NCI-H510A (cell line): ENCODE measurements at places on chromosomes 7 and 10.

DNA sequence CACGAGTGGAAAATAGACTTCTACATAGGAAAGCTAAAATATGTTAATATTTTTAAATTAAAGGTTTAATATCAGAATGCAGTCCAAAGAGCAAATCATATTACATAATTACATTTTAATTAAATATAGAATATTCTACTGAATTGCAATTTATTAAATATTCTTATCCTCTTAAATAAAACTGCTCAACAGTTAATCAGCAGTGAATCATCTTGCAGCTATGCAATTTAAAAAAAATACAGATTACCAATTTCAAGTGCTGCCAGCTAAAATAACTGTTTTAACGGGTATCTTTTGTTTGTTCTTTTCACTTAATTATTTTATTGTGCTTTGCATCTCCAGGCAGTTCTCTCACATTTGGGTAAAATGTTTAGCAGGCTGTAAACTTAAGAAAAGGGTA is 82.2 kb downstream of the ZNRF2 start:
- no peak for DNase-seq

DNA sequence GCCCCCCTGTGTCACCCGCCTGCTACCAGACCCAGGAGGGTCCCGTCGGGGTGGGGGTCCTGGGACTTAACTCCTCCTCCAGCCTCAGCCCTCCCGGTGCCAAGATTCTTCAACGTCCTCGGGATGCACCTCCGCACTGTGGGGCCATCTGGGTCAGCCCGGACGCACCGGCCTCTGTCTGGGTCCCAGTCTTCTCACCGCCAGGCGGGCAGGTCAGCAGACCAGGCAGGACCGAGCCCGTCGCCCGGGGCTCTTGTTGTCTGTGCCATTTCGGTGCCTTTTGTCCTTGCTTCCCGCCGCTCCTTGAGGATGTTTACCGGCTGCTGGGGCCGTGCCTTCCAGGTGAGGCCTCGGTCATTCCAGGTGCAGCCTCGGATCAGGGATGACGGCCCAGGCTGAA is 32.1 kb upstream of the PSMG3 start:
- DNase-seq = no peak

DNA sequence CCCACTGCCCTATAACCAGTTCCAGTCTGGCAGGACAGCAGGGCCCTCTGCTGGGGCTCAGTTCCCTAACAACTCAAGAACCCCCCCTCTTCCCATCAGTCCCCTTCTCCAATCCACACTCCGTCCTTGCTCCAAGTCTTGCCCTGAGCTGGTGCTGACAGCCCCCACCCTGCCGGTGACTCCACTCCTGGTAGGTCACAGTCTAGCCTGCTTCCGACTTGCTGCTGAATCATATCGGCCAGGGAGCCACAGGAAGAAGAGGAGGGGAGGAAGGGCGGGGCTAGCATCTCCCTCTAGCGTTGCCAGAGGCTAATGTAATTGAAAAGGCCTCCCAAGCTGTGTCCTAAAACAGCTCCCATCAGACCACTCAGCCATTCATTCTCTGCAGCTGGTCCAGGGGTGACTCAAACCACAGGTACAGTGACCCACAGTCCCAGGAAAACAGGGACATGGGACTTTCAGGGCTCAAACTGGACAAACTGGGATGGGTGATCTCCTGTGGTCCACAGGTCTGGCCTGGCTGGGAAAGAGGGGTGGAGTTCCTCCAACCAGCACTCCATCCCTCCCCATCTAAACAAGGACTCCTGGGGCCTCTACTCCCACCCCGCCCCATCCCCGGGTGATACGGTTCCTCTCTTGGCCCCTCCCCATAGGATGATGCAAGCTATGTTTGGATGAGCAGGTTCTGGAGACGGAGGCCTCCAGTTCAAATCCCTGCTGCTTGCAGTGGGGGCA is 158.8 kb downstream of the SH3PXD2A start:
- peak; percentile 52 for DNase-seq

GRCh38 chr10:70772627-70773026 is 12.6 kb downstream of the TBATA start:
- no peak for DNase-seq

GRCh38 chr7:141362580-141363435 is 188.4 kb upstream of the AGK start:
- DNase-seq = no peak

- DNase-seq = no peak
Observed at GRCh38 chr7:11332865-11333228, 359.2 kb downstream of the PHF14 start.

- no peak for DNase-seq
Observed at GRCh38 chr10:126301701-126302475, 86.4 kb downstream of the ADAM12 start.

DNA sequence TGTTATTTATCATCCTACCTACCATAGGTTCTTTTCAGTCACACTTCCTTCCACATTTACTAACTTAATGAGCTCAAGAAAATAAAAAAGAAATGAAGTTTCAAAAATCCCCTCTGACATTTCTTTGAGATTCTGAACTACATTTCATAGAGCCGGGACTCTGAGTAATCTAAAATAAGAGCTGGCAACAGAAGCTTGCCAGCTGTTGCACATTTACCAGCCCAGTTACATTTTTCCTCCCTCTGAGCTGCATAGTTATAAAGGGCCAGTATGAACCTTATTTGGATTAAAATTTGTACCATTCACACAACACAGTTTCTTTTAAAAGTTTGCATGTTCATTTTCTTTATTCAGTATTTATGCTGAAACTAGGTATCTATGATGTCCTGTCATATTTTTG is 119.5 kb upstream of the CAV2 start:
- no peak for DNase-seq

DNA sequence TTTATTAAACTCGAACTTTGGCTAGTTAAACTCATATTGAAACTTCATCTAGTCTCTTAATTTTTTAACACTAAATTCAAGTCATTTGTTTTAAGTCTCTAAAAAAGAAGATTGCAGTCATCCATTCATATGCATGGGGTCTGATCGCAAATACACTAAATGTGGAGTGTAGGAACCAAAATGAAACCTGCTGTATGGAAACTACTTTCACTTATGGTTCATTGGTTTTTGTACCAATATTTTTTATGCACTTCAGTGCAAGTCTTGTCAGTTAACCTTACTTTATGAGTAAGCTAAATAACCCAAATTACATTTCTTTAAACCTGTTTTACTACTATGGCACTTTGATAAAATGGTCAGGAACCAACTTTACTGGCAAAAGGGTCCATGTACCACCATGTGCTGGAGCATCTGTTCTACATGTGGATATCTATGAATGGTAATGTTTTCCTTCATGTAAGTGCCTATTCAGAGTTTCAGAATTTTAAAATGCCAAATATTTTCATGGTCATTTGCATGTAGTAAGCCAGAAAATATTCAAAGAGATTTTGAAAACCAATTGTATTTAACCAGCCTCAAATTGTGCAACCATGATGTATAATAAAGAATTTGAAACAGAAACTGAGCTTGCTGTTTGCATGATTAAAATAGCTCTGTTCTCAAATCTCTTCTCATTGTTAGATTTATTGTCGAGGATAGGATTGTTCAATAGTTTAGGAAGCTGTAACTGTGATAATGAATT is 7.6 kb upstream of the SUPV3L1 start:
- DNase-seq = no peak

GRCh38 chr10:128147064-128147463 is 20.8 kb upstream of the MKI67 start:
- DNase-seq = no peak

- no peak for DNase-seq
Observed at GRCh38 chr10:4685904-4686643, 139.9 kb upstream of the AKR1E2 start.

GRCh38 chr7:121510302-121510701 is 114.2 kb upstream of the FAM3C start:
- DNase-seq = no peak

DNA sequence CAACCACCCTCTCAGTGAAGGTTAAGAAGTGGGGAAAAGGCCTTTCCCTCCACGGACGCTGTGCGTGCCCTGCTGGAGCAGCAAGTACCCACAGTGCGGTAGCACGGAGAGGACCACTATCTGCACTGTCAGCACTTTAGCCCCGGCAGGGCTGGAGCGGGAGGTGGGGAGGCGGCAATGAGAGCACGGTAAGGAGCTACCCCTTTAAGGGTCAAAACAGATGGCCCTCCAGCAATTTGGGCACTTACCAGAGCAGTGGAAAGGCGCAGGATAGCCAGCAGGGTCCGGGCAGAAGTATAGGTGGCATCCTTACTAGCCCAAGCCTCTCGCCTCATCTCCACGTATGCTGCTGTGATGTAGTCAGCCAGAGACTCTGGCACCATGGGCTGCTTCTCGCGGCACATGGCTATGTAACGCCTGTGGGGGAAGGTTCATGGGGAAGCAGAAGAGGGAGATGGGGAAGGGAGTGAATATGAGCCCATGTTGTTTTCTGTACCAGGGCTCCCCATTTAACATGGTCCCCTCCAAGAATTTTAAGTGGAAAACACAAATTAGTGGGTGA is 5.2 kb downstream of the COPS6 start:
- DNase-seq = no peak

DNA sequence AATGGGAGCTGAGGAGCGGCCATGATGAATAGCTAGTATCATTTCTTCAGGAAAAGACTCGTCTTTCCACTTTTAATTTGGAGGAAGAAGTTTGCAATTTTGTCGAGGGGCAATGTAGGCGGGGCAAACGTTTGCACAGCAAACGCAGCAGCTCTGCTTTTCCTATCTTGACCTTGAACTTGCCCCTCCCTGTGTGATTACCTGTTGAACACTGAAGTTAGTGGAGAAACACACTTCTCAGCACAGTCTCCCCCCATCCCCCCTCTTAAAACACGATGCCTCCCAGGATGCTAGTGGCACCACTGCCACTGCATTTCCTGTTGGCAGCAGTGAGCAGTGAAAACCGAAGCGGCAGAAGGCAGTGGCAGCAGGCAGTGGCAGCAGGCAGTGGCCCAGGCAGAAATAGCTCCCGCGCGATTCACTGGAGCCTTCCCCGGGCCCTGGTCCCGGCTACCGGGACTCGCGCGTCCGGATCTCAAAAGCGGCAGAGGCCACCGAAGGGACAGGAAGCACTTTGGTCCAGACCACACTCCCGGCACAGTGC is at the start of gene EPDR1:
Gene EPDR1, plus strand, starts transcription at position 336 of the 544 bp plus-strand sequence. CDS start 300 bp downstream, outside the sequence.
- DNase-seq = peak; percentile 51

DNA sequence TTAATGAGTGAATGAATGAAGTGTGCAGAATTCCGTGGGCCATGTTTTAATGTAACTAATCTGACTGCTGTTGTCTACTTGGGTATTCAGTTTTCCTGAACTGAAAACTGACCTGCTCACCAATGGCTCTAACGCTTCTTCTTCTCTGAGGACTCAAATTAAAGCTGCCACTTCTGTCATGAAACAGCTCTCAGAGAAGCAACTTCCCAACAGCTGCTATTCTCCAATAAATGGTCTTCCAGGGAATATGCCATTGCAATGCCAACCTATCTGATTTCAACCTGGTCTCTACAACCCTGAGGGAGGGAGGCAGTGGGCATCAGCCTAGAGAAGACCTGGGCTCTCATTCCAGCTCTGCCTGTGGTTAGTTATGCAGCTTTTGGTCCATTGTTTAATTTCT is 69.4 kb downstream of the FRMD4A start:
- DNase-seq = no peak

DNA sequence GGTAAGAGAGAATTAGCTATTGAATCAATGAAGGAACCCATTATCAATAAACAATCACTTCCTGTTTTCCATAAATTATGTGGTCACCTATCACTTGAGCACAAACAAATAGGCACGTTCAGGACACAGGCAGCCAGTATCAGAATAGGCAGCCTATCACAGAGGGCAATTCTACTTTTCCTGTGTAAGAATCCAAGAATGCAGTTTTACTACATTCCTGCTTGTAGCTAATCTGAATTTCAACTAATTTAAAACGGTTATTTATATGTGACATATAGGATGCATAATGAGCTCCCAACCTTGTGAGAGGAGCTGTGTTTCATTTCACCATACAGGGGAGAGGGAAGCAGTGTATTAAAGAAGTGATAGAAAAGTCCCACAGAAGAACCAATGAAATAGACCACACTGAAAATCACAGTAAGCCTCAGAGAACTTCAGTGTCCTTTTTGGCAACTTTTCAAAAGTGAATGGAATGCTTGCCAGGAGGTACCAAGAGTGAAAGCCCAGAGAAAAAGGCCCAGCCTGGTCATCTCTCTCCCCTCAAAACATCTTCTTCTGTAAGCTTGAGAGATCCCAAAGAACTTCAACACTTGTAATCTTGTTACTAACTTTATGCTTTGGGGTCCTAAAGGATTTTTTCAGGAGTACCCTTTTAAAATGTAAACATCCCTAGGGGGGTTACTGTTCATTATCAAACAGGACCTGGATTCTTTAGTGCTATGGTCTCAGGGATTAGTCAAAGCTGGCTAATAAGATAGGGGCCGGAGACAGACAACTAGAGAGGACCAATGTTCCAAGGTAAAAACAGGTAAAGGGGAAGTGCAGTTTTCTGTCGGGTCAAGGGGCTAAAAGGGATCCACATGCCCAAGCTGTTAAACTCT is 1.3 kb downstream of the IMMP2L start:
- no peak for DNase-seq

GRCh38 chr7:116698930-116699721 is 27.1 kb downstream of the MET start:
- peak; percentile 67 for DNase-seq

DNA sequence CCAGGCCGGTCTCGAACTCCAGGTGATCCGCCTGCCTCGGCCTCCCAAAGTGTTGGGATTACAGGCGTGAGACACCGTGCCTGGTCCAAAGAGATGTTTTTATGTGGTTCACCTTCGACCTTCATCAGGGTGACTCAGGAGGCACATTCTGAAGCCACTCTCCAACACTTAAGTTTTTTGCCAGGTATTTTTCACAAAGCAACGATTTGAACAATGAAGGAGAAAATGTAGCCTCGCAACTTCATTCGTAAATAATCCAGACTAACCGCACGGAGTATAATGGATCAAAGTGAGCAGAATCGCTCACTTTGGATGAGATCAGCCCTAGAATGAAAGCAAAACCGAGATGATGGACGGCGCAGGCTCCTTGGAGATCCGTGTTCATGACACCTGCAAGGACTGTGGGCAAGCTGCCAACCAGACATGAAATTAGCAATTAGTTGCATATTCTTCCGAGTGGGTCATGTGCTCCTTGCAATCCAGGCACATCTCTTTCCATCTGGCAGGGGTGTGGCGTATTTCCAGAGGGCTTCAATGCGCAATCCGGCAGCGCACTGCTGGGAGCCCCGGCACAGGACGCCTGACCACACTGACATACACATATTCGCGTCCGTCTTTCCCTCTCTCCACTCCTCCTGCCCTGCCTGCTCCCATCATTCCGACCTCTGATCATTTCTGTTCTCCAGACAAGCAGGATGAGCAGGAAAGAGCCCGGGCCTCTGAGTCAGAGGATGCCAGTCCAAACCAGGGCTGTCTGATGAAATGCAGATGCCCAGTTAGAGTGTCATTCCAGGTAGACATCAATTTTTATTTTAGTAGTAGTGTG is 148.4 kb downstream of the KLF6 start:
- DNase-seq = no peak
